Hippocampal formation (tissue), 2 donors: ENCODE measurements at places on chromosomes 2 and 18.

GRCh38 chr18:44374966-44375365 is 305.7 kb upstream of the SETBP1 start:
- DNase-seq: no peak

- DNase-seq: no peak
Observed at GRCh38 chr2:185700883-185701282, 37.7 kb upstream of the FSIP2 start.

GRCh38 chr2:18362696-18363095 is 197.8 kb downstream of the RDH14 start:
- no peak for DNase-seq

GRCh38 chr2:203748331-203749126 is 42.1 kb downstream of the CD28 start:
- no peak for DNase-seq

- DNase-seq: no peak
Observed at GRCh38 chr2:39094717-39095363, 26.0 kb downstream of the SOS1 start.

GRCh38 chr2:173185437-173185836 is 109.8 kb downstream of the MAP3K20 start:
- no peak for DNase-seq
